ENCODE measurements at places on chromosomes 13 and 19.
A peak's percentile ranks its signal among the peaks of the same experiment; 100 is the strongest.

GRCh38 chr19:52224211-52224610 lies 34.4 kb downstream of the PPP2R1A start:
- no peak for DNase-seq

- DNase-seq: no peak
Measured at GRCh38 chr13:23790577-23791170, 98.5 kb downstream of the MIPEP start.

- no peak for DNase-seq
Measured at GRCh38 chr19:4902796-4903195, at the start of gene ARRDC5. TSS of gene ARRDC5 (minus strand) at chr19:4902896. CDS start at chr19:4902825, 71 bp downstream.

DNA sequence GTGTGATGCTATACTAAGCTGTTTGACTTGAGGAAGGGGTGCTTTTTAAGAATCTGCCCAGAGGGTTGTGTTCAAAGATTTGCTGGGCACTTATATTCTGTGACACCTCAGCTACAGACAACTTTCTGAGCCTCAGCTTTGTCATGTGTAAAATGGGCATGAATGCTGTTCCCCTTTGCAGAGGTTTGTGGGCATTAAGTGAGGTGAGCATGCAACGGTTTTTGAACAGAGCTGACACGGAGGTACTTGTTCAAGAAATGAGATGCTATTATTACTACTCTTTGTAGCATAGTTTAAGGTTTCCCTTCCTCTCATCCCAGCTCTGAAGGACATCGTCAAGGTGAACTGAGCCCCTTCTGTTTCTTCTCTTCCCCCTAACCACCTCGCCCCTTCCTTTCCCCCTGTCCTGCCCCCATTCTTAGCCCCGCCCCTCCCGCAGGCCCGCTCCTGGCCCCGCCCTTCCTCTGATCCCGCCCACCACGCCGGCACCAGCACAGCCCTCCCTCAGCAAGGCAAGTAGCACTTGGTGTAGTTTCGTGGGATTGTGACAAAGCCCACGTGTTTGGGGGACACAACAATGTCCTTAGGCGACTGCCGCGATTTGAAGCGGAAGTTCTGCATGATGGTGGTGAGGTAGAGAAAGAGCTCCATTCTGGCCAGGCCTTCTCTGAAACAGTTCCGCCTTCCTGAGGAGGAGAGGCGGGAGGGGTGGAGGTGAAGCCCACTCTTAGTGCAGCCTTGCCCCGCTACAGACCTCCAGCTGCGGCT lies 26.1 kb upstream of the CYP2A7 start:
- DNase-seq: peak; percentile 76

GRCh38 chr13:47934371-47934770 lies 66.7 kb downstream of the SUCLA2 start:
- no peak for DNase-seq

- DNase-seq: no peak
Measured at GRCh38 chr19:57443121-57443696, 8.1 kb downstream of the ZNF749 start.

DNA sequence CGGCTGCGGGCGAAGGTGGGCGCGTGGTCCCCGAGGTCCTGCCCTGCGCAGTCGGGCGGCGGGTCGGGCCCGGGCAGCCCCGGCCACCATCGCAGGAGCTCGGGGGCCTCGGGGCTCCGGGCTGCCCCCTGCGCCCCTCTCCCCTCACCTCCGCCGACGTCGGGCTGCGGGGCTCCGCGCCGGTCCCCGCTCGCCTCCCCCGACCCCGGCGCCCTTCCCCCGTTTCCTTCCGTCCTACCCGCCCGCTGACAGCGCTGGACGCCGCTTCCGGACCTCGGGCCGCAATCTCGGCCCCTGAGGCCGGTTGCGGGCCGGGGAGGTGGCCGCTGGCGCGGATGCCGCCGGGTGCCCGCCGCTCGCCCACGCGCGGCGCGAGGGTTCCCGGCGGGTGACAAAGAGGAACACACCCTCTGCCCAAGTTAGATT lies 720 bp downstream of the FARP1 start:
- DNase-seq: no peak

DNA sequence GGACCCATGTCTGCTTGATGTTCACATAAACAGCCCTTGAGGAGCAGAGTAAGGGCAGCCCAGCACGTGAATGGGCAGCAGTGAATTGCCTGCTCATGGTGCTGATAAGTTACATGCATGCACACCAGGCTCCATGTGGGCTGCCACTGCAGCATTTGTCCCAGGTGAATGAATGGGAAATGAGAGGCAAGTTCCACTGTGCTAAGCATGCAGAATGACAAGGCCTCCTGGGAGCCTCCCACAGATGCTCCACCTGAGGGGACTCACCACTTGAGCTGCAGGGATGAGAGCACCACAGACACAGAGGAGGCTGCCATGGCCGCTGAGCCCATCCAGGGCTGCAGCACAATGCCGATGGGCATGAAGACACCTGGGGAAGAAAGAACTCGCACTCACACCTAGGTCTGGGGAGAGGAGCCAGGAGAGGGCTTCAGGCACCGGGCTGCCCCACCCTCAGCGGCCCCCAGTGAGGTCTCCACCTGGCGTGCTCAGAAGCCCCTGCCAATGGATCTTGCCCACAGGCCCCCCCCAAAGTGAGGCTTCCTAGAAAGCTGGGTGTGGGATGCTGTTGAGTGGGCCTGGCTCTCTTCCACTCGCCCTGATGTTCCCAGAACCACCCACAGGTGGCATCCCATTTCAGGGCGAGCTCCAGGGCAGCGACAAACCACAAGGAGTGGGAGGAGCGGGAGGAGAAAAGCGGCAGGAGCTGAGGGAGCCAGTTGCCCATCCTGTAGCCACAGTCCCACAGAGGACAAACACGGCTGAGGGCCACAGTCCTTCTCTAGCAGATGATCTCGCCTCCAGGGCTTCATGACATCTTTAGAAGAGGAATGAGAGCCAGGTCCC lies 73.8 kb downstream of the CCDC70 start:
- DNase-seq: no peak

DNA sequence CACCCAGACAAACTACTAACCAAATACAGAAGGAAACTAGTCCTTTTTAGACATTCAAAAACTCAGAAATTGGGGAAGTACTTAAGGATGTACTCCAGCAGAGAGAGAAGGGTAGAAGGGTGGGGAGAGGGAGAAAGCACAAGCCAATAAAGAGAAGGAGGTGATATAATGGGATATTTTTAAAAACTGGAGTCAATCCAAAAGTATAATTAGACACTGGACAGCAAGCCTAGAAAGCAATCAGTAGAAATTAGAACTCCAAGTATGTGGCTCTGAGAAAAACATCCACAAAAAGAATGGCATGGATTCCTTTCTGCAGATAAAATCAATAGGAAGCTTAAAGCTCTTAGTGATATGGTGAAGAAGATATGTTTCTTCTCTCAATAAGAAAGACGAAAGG lies 55.8 kb downstream of the PEPD start:
- no peak for DNase-seq

DNA sequence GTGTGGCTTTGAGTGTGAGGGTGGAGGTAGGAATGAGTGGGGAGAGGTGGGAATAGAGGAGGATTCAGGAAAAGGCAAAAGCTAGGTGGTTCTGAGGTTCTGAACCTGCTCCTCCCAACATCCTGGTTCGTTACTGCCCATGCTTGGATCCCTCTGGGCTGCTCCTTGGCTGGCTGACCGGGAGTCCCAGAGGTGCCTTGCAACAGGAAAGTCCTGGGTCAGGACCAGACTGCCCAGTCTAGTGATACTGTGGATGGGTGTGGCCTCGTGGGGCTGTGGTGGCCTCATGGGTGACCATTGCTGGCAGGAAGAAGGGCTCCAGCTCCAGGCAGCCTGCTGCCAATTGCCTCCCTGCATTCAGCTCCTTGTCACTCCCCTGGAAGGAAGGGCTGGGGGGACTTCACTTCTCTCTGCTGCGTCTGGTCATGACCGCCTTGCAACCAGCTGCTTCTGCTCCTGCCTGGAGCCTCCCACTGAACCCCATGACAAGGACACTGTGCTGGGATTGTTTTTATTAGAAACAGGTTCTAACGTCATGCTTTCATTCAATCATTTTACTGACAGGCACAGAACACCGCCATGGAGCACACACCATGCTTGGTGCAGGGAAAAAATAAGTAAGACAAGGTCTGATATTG lies 61.5 kb upstream of the UBL3 start:
- DNase-seq: no peak

DNA sequence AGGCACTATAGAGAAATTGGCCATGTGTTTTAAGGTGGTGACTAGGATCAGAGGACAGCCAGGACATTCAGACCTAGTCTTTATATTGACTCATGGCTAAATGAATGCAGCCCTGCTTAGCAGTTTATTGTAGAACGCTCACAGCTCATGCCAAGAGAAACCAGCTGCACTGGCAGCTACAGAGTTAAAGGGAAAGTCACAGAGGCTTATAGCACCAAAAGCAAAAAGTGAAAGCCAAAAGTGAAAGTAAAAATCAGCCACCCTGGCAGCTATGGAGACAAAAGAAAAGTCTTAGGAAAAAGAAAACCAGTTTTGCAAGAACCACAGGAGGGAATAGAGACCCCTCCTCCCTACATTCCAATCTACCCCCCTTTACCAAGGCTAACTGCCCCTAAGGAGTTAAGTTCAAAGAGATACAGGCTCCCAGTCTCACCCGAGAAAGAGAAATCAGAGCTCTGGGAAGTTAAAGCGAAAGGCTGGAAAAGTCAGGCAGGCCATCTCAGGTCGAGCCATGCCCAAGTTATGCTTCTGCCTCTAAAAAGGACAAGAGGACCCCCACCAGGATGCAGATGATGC lies 99.0 kb downstream of the ZNF429 start:
- DNase-seq: no peak

GRCh38 chr13:50901701-50902100 lies 7.9 kb upstream of the RNASEH2B start:
- no peak for DNase-seq

GRCh38 chr13:61383111-61383510 lies 32.5 kb downstream of the PCDH20 start:
- DNase-seq: no peak

DNA sequence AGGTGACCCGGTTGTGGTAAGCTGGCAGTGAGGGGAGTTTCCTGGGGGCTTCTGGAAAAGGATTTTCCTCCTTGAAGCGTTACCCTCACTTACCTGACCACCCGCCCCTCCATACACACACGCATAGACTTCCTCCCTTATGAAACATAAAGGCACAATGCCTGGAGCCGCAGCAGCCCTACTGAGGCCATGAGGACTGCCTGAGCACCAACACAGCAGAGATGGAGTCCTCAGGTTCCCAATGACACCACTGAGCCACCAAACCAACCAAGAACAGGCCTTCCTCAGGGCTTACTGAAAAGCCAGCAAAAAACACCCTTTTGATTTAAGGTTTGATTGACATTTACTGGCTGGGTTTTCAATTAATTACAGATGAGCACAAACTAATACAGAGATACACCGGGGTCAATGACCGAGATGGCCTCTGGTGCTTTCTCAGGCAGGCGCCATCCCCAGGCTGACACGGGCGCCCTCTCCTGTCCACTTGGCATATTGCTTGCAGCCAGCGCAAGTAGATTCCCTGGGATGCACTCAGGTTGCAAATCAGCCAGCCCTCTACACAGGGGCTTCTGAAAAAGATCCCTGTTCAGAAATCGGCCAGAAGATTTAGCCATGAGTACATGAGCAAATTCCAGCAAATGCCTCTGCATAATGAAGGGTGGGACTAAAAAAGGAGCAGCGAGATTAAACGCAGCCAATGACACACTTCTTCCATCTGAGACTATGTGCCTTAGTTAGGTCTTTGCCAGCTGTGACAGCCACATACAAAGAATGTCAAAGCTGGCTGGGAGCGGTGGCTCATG lies 14.8 kb downstream of the OPA3 start:
- peak; percentile 82 for DNase-seq

DNA sequence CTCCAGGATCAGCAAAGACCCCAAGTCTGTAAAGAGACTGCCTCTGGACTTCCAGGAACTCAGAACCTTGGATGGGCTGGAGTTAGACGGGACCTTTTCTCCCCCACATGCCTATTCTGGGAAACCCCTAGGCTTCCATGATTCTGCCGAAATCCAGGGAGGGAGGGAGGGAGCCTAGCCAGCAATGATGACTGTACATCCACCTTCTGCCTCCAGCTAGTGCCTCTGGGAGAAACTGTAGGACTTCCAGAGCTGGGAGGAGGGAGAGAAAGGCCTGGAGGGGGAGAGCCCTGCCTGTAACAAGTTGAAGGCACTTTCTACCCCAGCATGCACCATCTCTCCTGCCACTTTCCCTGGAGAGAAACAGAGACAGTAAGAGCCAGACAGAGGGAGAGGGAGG lies 6.0 kb upstream of the HAS1 start:
- DNase-seq: no peak

GRCh38 chr13:28199089-28199488 lies 60.7 kb downstream of the PAN3 start:
- DNase-seq: no peak

DNA sequence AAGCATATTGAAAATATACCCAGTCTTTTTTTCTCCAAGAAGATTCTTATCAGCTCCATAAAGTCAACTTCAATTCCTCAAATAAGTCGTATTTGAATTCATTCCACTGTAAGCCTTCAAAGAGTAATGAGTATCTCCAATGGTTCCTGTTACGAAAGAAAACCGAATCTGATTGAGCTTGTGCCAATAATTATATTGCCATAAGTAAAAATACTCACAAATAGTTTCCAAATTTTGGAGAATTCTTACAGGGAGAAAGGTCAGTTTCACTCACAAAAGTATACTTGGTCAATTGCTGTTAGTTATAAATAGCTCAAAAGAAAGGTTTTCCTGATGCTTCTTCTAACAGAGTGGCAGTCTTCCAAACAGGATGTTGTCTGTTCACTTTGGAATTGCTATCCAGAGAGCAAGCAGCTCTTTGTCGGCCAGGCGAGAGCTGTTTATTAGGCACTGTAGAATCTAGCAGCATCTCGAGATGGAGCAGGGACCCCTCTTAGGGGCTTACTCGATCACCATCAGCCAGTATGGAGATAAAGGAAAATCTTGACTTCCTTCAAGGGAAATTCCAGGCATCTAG lies 13.5 kb downstream of the ERICH4 start:
- no peak for DNase-seq

DNA sequence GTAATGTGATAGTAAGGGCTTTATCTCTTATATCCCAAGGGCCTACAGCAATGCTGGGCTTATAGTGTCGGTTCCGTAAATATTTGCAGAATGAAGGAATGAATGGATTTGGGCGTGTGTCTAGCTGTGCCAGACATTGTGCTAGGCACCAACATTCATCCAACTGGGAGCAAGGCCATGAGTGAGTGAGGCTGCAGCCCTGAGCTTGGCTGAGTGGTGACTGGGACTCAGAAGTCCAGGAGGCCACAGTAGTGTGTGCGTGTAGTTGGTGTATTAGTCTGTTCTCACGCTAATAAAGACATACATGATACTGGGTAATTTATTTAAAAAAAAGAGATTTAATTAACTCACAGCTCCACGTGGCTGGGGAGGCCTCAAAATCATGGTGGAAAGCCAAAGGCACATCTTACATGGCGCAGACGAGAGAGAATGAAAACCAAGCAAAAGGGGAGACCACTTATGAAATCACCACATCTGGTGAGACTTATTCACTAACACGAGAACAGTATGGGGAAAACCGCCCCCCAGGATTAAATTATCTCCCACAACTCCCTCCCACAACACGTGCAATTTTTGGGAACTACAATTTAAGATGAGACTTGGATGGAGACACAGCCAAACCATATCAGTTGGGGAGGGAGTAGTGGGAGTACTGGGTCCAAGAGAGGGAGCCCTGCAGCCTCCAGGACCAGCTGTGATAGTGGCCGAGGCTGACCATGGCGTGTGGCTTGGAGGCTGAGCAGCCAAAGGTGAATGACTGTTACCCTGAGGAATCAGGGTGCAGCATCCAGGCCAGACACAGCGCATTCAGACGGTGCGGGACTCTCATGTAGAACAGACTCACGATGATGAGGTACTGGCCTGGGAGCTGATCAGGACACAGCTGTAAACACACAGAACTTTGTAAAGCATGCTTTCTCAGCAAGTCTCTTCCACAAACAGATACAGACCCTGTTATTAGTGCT lies 104.6 kb downstream of the TEX26 start:
- DNase-seq: peak; percentile 47

Data from activated CD8-positive, alpha-beta memory T cell treated with anti-CD3 and anti-CD28 coated beads for 24 hours (primary cell).